ENCODE measurements at places on chromosomes 11 and 22.

DNA sequence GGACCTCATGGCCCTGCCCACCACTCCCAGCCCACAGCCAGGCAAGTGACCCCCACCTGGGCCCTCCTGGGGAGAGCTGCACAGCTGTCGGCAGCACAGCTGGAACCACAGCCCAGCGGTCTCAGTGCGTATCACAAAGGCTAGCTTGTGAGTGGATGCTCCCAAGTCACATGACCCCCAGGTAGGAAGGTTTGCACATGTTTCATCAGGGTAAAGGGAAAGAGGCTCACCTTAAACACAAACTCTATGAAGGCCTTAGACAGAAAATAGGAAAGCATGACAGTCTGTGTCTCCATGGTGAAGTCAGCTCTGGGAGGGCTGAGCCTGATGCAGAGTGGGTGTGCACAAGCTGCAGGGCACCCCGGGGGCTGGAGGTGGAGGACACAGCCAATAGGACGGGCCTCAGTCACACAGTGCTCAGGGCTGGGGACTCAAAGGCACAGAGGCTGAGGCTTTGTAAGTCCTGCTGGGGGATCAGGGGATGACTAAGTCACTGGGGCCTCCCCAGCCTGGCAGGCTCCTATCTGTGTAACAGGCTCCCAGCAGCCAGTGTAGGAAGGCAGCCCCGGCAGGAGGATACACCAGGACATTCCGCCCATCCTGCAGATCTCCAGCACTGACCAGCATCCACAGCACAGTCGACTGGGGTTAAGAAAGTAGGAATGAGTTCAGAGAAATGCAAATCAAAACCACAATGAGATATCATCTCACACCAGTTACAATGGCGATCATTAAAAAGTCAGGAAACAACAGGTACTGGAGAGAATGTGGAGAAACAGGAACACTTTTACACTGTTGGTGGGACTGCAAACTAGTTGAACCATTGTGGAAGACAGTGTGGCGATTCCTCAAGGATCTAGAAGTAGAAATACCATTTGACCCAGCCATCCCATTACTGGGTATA lies 22.0 kb downstream of the CELSR1 start:
- DNase-seq: no peak

- no peak for DNase-seq
These were observed 12.9 kb downstream of the MS4A10 start for GRCh38 chr11:60797846-60798630.

- peak; percentile 97 for DNase-seq
These were observed at the start of gene GGA1 for GRCh38 chr22:37608477-37609239. Gene GGA1 (plus strand): TSS chr22:37608834. CDS start chr22:37608861, 27 bp downstream.

DNA sequence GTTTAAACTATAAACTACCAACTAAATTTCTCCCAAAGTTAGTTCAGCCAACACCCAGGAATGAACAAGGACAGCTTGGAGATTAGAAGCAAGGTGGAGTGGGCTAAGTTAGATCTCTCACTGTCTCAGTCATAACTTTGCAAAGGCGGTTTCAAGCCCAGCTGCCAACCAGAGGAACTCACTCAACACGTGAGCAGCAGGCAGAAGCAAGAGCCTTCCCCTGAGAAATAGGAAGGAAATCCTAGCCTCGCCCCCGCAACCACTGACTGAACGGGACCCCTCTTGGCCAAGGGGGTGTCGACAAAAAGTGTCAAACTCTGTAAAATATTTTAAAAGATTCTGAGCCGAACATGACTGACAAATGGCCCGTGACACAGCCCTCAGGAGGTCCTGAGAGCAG lies 4.4 kb upstream of the KRTAP5-9 start:
- no peak for DNase-seq

DNA sequence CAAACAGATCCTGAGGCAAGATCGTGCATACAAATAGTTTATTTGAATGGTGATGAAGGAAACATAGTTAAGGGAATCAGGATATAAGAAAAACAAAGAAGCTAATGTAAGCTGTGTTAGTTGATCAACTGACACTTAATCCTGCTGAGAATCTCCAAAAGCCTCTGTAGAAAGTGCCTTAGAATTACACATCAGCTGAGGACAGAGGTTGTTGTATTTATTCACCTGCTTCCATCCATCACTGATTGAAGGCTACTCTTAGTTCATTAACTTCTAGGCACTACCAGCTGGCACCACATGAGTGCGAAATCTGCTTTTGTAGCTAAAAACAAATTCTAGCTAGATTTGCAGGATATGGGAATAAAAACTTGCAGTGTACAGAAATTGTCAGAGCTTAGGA lies 1082.0 kb upstream of the CNTN5 start:
- no peak for DNase-seq

DNA sequence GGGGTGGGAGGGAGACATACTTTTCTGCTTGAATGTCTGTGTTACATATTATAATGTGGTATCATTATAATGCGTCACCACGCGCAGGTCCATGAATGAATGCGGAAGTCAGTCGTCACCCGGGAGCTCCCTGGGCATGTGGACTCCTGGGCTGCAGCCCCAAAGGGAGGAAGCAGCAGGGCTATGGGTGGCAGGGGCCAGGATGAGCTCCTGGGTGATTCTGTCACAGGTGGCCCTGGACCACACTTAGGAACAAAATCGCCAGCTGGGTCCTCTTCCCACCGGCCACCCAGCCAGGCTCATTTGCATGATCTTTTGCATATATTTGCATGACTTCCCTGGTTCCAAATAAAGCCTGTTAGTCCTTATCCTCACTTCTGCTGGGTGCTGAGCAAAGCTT lies 51.2 kb downstream of the KCNJ4 start:
- DNase-seq: no peak

DNA sequence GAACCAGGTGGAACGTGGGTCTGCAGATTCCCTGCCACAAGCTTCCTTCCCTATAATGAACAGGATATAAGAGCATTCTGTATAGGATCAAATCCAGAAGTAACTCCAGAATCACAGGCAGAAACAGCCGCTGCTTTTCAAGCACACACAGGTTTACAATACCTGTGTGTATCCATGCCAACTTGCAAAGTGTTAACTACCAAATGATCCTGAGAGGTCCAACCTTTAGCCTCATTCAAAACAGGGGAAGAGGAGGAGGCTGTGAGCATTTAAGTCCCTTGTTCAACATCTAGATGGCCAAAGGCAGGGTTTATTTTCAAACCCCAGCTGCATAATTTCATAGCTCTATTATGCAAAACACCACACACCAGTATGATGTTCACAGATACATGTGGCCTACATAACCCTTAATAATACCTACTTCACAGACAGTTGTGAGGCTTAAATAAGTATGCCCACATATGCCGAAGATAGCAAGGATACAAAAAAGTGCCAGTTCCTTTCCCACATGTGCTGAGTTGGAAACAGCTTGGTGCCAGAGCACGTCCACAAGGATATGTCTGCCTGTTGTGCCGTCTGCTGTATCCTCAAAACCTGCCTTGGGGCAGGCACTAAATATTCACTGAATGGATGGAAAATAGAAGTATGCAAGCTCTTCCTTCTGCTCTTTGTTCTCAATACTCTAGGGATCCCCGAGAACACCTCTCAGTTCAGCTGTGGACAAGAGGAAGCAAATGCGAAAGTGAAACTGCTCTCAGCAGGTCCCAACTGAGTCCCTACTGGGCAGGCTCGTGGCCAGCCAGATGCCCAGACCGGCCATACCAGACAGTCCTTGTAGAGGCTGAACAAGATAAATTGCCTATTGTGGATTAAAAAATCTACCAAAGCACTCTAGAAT lies 66.8 kb downstream of the LARGE1 start:
- DNase-seq: peak; percentile 75

- no peak for DNase-seq
These were observed 92.3 kb upstream of the SLC25A18 start for GRCh38 chr22:17470880-17471500.

- DNase-seq: no peak
These were observed 34.4 kb downstream of the TRMU start for GRCh38 chr22:46369716-46370583.

GRCh38 chr22:17366329-17366728 lies 2.9 kb upstream of the CECR2 start:
- no peak for DNase-seq

GRCh38 chr11:108854346-108854745 lies 189.5 kb downstream of the DDX10 start:
- DNase-seq: no peak

DNA sequence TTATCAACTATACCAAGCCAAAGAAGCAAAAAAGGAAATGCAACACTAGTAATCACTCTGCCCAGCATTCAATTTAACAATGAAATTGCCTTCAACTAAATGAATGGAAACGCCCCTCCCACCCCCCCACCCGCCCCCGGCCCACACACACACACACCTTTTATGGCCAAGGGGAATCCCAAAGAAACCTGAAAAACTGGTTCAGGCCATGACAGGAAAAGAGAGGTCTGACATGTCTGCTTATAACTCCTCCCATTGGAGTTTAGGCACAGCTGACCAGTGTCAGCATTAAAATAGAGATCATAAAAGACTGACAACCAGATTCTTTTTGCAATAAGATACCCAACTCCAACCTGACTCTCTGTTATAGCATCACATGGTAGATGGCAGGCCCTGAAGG lies 42.6 kb downstream of the ACER3 start:
- no peak for DNase-seq

DNA sequence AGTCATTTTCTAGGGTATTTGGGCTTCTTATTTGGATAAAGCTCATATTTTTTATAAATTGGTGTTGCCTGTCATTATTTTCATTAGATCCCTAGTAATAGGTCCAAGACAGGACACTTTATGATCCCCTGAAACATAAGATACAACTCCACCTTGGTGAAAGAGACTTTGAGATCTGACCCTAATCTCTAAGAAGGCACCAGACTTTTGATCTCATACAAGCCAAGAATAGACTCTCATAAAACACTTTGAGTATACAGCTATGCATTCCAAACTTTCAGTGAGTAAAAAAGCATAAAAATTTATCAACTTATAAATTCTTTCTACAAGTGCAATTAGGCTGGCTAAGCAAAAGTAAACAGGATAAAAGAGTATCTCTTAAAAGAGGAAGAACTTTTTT lies 451.2 kb downstream of the MN1 start:
- no peak for DNase-seq

- no peak for DNase-seq
These were observed 118.9 kb downstream of the MSANTD4 start for GRCh38 chr11:105903113-105903512.

DNA sequence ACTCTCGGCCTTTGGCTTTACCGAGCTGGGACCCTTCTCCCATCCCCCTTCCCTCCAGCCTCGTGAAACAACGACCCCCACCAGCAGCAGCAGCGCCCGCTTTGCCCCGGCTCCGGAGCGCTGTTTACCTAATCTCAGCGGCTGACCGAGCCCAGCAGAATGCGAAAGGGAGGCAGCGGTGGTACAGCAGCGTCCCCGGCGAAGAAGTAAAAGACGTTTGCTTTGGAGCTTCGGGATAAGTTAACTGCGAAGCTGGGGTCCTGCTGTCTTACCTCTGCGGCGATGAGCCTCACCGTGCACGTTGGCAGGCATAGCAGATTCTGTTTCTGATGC lies 2.0 kb upstream of the LARGE1 start:
- no peak for DNase-seq

DNA sequence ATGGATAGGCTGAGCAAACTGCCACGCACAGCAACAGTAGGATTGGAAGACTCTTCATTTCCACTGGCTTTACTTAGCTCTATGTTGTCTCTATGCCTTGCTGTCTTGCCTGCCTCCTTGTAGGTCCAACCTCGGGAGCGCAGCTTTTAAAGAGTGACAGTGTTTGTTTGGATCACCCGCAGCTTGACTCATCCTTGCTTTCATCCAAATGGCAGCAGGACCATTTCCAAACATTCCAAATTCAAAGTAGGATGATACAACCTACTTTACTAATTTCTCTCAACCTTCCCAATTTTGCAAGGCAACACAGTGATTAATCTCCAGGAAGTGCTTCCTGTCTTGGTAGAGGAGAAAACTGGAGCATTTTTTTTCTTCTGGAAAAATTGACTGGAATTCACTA lies at the start of gene MMP3:
TSS of gene MMP3 (minus strand) at position 121 of the 400 bp plus-strand sequence. CDS start at position 58, 63 bp downstream.
- no peak for DNase-seq

DNA sequence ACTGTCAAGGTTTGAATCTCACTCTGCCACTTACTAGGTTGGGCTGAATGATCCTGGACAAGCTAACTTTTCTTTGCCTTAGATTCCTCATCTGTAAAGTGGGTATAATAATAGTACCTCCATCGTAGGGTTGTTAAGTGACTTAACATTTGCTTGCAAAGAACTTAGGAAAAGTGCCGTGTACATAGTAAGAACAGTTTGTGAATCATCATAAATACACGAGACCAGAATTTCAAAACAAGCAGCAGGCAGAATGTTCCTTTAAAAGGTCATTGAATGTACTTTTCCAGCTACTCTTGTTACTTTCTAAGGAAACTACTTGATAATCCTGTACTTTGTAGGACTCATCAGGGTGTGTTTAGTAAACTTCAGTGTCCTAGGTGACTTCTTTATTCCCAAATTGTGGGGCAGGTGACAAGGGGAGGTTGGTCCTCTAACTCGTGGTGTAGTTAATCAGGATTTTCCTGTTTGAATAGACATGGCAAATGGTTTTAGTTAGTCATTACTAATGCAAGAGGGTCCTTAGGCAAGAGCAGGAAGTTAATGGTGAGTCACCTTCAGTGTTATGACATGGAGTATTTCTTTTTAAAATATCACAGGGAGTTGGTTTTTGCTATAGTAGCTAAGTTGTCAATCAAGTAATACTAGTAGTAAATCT lies 67.9 kb downstream of the YAP1 start:
- DNase-seq: peak; percentile 7

DNA sequence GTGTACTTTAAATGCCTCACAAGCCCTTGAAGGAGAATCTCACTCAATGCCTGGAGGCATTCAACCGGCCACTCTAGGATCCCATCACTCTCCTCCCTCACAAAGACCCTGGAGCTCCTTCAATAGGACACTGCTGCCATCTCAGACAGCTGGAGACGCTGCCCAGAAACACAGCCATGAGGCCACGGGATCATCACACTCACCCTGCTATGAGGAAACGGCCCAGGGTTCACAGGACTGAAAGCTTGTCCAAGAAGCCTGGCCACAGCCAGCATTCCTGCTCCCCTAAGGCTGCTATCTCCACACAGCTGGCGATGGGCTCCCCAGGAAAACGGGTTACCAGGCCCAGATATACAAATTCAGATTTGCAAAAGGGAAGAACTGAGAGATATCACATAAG lies 13.2 kb downstream of the CARS1 start:
- no peak for DNase-seq

DNA sequence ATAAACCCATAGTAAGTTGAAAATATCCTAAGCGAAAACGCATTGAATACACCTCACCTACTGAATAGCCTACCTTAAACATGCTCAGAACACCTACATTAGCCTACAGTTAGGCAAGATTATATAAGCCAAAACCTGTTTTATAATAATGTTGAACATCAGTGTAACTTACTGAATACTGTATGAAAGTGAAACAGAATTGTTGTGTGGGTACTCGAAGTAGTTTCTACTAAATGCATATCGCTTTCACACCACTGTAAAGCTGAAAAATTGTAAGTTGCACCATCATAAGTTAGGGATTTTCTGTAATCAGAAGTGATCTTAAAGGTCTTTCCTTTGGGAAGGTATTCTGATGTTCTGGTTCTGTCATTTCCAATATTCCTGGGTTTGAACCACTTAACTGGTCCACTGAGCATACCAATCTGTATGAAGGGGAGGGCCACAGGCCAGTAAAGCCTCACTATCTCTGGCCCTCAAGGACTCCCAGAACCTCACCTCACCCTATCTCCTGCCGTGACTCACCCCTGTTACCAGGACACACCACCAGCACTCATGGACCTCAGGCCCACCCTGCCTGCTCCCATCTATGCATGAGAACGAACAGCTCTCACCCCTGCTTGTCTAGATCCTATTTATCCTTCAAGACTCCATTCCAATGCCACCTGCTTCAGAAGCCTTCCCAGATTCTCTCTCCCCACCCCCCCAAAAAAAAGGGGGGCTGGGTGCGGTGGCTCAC lies 70.0 kb downstream of the NAT10 start:
- no peak for DNase-seq
